ENCODE measurements at places on chromosomes 7 and 10.

DNA sequence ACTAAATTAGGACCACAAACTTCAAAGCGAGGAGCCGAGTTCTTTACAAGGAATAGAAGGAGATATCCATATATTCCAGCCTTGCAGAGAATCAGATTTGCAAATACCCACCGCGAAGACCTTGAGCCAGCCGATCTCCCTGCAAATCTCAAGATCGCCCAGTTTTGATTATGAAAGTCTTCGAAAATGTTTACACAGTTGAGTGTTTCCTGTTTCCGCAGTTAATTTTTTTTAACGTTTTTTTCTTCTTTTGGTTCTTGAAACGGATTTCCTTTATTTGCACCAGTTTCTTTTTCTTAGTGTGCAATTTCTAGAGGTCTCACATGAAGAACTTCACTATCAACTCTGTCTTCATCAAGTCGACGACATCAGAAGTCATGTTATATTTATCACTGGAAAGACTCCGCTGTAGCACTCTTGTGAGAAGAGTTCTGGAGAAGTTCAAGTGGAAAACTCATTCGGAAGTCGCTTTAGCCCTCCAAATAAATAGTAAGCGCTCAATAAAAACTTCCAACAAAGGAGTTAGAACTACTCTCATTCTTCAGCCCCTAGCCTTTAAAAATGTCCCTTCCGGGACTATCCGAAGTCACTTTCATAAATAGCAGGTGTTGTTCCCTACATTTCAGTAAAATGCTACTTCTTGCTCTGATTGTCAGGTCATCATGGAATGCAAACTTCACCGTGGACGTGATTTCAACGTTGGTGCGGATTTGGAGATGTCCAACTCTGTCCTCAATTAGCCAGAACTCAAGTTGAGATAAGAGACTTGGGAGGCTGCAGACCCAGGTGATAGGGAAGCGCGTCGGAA is 11.9 kb upstream of the SPAG6 start:
- DNase-seq = no peak

- no peak for DNase-seq
These were observed 67.0 kb upstream of the VIPR2 start for GRCh38 chr7:159211540-159212182.

- no peak for DNase-seq
These were observed 98.9 kb downstream of the CARD11 start for GRCh38 chr7:2944739-2945138.

DNA sequence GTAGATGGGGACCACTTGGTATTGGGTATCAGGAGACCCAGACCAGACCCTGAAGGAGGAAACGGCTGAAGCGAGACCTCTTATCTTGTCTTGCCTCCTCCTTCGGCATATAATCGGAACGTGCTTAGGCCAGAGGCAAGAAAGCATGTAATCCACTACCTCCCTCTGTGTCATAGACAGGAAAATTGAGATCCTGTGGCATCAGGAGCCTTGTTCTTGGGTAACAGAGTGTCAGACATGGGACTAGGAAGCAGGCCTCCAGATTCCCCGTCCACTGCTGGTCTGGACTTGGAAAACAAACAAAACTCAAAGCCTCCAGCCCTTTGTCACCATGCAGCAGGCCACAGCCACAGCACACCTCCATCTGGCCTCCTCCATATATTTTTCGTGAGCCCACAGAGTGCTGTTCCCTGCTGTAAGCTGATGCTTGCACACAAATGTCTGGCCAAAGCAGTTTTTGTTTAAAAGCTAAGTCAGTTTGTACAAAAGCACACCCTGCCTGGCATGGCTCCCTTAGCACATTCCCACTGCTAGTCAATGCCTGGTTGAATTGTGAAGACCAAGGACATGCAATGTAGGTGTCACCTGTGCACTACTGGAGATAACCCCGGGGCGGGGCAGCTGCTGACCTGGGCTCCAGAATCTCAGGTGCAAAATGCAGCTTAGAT is 510.9 kb downstream of the RPS24 start:
- no peak for DNase-seq

DNA sequence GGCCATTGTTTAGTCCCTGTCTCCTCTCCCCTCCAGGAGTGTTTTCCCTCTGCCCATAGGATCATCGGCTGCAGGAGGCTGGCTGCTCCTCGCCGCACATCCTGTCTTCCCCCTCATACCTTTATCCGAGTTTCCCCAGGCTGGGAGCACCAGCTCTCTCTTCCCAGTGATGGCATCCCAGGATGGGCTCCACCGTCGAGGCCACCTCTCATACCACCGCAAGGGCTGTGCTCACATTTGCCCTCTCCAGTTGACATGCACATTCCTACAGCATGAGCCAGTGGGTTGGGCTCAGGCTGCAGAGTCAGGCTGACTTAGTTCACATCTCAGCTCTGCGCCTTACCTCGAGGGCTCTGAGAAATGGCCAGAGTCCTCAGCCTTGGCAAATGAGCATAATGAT is 12.1 kb downstream of the HKDC1 start:
- no peak for DNase-seq

DNA sequence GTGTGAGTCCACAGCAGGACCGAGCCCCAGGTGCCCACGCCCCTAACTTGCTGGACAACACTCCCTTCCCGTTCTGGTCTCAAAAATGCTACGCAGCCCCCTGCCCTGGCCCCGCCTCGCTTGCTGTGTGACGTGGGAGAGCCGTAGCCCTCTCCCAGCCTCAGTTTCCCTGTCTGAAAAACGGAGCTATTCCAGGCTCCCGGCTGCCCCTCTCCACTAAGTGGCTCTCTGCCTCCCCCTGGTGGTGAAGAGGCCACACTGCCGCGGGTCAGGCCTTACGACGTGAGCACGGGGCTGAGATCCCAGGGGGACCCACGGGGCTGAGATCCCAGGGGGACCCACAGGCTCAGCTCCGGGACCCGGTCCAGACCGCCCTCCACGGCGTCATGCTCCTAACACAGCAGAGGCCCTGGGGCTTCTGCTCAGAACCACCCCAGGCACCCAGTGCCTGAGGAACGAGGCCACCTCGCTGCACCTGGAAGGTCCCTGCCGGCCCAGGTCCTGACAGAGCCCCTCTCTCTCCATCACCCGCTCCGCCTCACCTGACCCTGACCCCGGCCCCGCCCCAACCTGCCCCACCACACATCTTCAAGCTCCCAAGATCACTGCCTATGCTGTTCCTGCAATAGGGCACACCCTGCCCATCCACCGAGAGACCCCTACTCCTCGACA is 26.7 kb downstream of the MICALL2 start:
- DNase-seq = peak; percentile 56

DNA sequence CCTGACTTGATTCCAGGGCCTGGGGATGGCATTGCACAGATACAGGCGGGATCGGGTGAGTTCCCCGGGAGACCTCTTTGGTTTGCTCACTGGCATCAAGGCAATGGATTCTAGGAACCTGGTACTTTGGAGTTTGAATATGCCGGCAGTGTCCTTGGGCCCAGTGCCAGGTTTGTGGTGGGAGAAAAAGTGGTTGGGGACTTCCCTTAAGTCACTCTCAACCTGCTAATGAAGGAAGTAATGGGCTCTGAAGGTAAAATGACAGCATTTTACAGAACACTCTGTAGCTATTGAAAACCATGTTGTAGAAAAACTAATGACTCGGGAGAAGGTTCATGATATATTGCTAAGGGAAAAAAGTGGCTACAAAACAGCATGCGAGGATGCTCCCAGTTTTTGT is 129.9 kb downstream of the CFAP58 start:
- no peak for DNase-seq

GRCh38 chr10:18683427-18683826 is 24.2 kb downstream of the ARL5B start:
- no peak for DNase-seq

- no peak for DNase-seq
These were observed 33.6 kb downstream of the ABCB1 start for GRCh38 chr7:87567052-87567451.

DNA sequence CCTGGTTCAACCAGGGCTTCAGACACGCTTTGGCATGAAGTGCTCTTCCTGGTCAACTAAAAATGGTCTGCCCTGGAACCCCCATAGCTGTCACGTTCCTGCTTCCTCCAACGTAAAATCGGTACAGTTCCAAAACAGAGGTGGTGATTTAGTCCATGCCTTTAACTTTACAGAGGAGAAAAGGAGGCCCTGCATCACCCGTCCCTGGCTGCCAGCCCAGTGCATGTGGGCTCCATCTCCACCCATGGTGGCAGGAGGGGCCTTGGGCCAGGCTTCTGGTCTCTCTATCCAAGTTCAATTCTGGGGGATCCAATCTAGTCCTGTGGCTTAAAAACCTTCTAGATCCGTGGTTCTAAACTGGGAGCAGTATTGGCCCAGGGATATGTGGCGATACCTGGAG is 18.7 kb downstream of the ECHDC3 start:
- no peak for DNase-seq

- DNase-seq = no peak
These were observed 104.7 kb upstream of the ZNF438 start for GRCh38 chr10:31136386-31136785.

DNA sequence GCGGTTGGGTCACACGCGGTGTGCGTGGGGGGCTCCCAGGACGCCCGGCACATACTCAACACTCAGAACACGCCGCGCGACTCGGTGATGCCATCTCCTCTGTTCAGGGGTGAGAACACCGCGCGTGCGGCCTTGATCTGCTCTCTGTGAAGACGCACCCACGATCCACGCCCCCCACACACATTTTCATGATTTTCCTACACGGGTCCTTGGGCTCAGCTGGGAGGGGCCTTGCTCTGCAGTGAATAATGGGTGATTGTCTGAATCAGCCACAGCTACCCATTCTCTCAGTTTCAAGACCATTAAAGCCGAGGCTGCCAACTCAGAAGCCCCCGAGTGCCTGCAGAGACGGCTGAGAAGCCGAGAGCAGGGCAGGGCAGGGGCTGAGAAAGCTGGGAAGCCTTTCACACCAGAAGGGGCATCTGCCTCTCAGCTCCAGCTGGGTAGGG is 54.3 kb upstream of the PDGFA start:
- no peak for DNase-seq

DNA sequence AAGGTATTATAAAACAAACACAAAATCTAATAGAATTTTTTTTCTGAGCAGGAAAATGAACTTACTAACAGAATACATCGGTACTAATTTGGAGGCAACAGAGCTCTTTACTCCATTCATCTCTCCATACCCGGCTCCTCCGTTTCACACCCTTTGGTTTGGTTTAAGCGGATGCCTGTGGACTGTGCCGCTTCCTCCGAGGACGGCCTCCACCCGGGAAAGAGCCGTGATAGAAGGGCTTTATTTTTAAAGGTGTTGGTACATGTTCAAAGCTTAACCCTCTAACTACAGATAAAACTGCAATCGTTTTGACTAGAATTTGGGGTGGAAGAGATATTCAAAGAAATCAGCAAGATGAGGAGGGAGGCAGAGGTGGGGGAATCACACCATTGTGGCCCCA is 1.9 kb downstream of the VIPR2 start:
- DNase-seq = no peak

DNA sequence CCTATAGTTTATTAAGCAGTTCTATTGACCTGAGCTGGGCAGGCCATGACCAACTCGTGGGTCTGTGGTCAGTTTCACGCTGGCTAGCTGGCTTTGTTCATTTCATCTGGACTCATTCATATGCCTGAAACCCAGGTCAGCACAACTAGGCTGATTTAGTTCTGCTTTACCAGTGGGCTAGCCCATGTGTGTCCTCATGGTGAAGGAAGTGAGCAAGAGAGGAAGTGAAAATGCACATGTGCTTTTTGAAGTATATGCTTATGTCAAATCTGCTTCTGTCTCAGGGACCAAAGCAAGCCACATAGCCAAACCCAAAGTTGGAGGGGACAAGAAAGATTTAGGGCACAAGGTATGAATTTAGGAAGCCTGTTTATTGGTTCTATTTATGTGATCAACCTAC is 154.5 kb downstream of the RNF133 start:
- no peak for DNase-seq

DNA sequence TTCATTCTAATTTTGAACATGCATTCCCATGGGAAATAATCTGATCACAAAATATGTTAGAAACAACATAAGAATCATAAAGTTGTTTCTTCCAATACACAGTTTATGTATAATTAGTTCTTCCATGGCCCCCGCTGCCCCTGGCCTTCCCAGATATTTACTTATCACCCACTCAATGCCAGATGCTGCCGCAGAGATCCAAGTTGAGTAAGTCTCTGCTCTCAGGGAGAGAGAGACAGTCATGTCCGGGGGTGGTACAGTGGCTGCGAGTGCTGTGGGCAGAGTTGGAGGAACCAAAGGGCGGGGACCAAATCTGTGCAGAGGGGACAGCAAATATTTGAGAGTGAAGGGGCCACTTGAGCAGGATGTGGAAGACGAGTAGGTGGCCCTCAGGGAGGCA is 37.1 kb downstream of the COL26A1 start:
- no peak for DNase-seq

DNA sequence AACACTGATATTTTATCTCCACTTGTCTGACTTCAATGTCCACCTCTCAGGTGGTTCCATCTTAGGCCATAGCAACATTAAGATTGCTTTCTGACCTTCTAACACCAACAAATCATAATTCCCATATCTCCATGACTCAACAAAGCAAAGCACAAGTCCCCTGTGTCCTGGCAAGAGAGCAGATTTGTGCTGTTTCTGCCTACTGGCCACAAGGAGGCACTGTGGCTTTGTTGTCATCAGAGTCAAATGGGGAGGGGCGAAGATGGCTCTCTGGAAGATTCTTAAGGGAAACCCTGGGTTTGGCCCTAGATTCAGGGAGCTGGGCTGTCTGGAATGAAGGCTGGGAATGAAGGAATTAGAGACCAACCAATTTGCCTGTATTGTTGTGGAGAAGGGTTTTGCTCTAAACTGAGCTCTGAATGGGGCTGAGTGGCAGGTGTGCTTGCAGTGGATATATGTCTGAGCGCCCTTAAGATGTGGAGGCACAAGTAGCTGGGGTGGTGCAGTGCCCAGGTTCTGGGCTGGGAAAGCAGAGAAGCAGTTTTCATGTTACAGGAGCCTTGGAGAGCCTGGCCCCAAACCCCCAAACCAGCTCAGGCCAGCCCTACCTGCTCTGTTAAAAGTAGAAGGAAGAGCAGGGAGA is 154.8 kb upstream of the PRSS58 start:
- DNase-seq = peak; percentile 35

DNA sequence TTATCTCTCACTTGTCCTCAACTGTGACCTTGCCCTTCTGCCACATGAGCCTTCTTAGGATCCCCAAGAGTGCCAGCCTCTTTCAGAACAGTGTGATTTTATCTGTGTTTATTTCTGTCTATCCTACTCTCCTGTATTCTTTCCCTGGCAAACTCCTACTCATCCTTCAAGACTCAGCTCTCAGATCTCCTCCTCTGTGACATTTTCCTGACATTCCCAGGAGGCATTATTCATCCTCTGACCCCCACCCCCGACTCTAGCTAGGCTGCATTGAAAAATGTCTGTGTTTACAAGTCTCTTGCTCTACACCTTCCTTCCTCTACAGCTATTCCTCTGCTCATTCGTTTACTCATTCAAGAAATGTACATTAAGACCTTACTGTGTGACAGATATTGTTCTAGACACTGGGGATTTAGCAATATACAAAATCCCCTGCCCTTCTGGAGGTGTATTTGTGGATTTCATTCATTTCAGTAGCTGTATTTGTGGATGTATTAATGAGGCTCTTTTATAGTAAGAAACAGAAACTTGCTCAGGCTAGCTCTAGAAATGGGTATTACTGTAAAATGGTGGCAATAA is 61.4 kb upstream of the COMTD1 start:
- DNase-seq = no peak
